ENCODE measurements at places on chromosomes 1 and 21.

DNA sequence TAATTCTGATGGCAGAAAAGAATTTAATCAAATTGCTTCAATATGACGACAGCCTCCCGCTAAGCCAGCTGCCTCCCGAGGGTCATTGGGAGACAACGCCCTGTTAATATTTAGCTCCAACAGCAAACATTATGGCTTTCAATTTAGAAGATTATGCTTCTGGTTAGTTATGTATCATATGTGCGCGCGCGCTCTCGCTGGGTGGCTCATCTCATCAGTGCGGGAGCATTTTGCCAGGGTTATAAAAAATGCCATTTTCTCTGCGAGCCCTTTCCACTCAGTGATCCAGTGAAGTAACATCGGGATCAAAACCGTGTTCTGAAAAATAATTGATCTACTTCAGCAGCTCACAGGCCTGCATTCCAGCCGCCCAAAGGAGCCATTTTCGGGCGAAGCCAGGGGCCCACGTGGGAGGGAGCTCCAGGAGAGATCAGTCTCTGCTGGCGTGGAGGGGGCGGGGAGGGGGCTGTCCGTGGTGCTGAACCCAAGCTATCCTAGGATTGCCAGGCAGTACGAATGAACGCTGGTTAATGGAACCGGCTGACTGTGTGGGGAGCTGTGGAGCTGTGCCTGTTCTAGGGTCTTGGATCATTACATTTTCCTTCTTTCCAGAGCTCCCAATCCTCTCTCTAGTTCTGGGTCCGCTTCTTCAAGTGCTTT, 219.1 kb upstream of the ZC3H12A start:
- DNase-seq: peak; percentile 64

GRCh38 chr1:48701445-48701844, 75.2 kb downstream of the BEND5 start:
- no peak for DNase-seq

DNA sequence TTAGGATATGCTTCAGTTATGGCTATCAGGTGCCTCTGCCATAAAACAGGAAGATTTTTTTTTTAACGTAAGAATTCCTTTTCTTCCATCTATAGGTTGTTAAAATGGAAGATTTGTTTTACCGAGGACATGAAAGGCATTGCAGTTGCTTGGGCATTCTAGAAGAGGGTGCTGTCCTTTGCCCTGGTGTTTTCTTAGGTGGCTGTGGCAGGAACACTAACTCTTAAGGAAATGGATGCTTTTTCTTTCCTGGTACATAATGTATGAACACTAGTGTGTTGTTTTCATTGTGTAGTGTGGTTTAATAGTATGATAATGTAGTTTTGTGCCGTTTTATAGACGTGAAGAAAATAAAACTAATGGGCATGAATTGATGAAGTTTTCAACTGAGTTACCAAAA, 47.2 kb downstream of the UCK2 start:
- DNase-seq: no peak

DNA sequence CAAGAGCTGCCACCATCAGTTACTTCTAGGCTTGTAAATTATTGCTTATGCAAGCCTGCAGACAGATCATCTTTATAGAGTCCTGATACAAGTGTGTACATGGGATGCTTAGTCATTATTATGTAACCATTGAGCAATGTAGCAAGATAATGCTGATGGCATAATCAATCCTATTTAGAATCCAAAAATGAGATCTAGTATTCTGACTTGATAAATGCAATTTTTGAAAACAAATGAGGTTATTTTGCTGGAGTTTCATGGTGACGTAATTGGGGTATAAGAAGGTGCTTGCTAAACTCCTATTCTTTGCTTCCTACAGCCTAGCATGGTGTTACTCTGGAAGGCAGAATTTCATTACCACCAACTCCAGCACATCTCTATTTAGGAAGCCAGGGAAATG, 801.7 kb upstream of the PRMT6 start:
- DNase-seq: no peak
